ENCODE measurements at places on chromosomes 3 and 15.

- no peak for DNase-seq
These were observed 36.4 kb downstream of the RFTN1 start for GRCh38 chr3:16477056-16477455.

DNA sequence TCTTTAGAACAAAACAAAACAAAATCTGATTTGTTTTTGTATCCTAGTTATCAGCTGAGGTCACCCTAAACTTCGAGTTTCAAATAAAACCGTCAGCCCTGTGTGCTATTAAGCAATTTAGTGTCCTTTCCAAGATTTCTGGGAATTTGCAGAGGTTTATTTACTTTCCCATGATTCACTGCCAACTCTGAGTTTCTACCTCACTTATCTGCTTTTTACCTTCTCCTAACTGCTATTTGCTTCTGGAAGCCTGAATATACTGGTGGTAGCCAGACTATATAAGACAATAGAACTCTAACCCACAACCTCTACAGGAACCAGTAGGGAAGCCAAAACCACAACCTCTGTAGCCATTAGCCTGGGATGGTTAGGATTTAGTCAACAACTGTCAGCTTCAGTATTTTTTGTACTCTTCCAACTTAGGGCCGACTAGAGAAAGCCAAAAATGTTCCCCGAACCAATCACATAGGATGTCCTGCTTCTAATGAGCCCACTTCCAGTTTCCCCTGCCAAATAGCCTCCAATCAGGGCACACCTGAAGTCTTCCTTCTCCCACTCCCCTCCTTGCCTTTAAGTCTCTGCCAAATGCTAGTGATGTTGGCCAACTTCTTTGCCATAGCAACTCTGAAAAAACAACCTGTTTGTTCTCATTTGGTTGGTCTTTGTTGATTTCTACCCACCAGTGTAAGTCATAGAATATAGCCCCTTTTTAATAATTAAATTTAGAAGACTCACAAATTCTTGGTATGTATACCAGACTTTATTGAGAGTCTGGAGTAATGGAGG is 273.1 kb downstream of the ULK4 start:
- no peak for DNase-seq

GRCh38 chr3:124316034-124316287 is 324.0 kb upstream of the ROPN1 start:
- no peak for DNase-seq

DNA sequence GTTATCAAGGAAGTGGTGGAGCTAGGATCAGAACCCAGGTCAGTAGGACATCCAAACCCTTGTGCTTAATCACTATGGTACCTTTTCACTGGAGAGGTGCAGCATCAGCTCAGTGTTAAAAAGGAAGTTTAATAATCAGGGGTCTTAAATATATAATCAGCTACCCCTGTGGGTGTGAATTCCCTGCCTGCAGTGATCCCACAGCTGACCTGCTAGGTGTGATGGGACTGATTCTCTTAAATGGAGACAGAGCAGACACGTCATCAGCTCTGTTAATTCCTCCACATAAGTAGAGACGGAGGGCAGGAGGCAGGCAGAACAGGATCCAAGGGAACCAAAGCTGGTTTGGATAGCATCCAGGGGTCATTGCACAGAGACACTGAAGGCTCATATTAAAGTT is 154.1 kb upstream of the CRBN start:
- no peak for DNase-seq

DNA sequence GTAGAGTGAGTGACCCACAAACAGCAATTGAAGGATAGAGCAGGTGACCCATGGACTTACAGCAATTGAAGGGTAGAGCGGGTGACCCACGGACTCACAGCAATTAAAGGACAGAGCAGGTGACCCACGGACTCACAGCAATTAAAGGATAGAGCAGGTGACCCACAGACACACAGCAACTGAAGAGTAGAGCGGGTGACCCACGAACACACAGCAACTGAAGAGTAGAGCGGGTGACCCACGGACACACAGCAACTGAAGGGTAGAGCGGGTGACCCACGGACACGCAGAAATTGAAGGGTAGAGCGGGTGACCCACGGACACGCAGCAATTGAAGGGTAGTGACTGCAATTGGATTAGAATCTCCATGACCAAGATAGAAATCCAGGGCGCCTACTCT is 9.8 kb upstream of the TNK2 start:
- no peak for DNase-seq

DNA sequence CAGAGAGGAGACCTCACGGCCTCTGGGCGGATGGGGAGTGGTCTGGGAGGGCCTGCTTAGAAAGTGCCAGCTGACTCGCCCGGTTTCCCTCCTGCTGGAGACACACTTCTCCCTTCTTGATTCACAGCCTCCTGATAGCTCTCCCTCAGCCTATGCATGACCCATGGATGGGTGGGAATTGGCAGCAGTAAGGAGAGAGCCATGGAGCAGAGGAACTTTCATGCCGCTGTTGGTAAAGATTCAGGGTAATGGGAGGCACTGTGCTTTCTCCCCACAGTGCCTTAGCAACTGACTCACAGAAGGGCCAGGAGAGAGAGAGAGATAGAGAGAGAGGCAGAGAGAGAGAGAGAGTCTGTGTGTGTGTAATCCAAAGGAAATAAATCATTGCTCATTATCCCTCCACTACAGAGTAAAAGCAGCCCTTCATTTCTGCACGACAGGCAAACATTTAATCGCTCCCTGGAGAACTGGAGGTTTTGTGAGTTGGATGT is 82.8 kb downstream of the SEMA5B start:
- peak; percentile 24 for DNase-seq

DNA sequence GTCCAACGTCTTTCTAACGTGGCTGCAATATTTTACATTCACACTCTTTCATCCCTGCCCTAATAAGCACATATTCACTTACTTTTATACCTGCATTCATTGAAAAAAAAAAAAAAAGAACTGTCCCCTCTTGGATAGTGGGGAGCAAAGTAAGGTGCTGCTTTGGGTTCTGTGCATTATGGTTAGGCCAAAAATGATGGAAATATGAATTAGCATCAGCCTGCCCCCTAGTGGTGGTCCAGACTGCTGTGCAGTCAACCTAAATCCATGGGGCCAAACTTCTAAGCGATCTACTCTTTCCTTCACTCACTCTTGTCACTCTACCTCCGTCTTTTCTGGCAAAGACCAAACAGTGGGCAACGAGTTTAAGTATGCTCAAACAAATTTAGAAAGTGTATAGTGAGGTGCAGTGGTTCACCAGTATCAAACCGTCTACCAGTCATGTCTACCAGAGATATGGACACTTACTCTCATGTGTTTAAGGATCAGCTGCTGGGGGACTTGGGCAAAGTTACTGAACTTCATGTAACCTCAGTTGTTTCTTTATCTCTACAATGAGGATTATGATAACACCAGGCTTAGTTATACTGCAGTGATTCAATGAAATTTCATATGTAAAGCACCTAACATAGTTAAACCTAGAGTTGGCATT is 61.5 kb upstream of the GRM7 start:
- no peak for DNase-seq

DNA sequence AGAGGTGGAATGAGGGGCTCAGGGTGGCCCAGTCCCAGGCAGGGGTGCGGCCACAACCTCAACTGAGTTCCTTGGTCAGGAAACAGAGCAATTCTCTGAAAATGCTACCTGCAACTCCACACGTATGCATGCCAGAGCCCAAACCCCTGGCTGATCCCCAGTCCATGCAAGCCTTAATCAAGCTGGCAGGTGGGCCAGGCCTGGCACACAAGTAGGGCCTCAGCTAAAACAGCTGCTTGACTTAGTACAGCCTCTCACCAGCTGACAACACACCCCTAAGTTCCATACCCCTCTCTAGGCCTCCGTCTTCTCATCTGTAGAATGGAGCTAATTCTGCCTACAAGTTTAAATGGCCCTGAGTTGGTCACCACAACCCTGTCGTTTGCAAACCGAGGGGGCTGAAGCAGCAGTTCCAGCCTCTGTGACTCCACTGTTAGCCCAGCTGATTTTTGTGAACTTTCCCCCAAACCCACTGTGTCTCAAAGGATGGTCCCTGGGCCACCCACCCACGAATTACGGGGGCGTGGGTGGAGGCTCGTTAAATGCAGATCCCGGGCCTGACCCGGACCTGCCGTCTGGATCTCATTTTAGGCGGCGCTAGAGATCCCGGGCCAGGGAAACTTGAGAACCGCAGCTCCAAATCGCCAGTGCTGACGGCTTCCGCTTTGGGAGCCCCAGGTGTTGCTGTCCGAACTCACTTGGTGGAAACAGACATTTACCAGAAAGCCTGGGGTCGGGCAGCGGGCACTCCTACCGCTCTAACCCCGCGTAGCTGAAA is 927 bp downstream of the CHDH start:
- DNase-seq = no peak

DNA sequence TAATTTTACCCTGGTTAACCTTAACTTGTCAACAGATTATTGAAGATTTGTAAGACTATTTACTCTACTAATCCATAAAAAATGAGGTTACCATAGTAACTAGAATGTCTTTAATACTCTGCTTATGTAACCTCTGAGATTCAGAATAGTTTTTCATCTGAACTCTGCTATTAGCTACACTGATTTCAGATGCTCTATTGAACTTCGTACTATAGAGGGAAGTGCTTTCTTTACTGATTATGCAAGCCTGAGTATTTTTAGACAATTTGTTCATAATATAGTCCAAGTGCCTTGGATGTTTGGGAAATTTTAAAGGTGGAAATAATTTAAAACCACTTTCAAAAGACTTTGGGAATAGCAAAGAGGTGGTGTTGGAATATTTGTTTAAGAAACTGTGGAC is 107.9 kb upstream of the GBE1 start:
- DNase-seq = no peak

GRCh38 chr3:38264779-38265178 is 833 bp upstream of the SLC22A13 start:
- no peak for DNase-seq

GRCh38 chr3:194218646-194219453 is 82.9 kb downstream of the HES1 start:
- no peak for DNase-seq

DNA sequence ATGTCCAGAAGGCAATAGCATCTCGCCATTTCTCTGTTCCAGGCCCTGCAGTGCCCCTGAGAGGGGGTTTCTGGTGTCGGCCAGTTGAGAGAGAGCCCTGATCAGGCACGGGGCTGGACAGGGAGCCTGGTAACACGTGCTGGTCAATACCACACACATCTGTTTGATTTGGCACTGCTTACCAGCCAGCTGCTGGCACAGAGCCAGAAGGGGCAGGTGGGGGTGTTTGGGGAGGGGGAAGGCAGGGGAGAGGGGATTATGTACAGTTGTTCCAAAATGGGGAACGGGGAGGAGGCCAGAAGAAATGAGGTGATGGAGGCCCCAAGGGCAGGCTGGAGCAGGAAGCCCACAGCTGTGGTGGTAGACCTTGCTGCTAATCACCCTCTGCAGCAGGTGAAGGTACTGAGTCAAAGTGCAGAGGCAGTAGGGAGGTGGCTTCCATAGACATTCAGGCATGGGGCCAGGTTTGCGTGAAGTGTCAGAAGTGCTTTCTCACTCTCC is 153.5 kb upstream of the LPP start:
- DNase-seq = no peak

DNA sequence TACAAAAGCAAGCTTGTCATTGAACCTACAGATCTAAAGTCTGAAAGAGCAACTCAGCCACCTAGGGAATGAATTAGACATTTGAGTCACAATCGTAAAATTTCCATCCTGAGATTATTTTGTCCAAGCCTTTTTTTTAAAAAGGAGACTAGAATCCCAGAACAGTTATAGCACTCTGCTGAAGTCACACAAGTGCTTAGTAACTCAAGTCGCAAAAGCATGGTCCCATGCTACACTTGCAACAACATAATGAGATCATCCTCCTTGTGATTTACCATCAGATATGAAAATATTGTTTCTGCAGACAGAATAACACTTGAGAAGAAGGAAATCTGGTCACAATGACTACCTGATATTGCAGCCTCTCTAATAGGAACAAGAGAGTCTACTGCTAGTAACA is 106.7 kb downstream of the ZIC4 start:
- no peak for DNase-seq

GRCh38 chr3:46208167-46208704 is at the start of gene CCR1:
CCR1 (minus strand) TSS chr3:46208313; CDS start chr3:46204313, 4,000 bp downstream.
- DNase-seq = no peak

- no peak for DNase-seq
These were observed 16.0 kb downstream of the MUC13 start for GRCh38 chr3:124918524-124918923.

- DNase-seq = no peak
These were observed 770.1 kb downstream of the AGBL1 start for GRCh38 chr15:86849558-86850285.

DNA sequence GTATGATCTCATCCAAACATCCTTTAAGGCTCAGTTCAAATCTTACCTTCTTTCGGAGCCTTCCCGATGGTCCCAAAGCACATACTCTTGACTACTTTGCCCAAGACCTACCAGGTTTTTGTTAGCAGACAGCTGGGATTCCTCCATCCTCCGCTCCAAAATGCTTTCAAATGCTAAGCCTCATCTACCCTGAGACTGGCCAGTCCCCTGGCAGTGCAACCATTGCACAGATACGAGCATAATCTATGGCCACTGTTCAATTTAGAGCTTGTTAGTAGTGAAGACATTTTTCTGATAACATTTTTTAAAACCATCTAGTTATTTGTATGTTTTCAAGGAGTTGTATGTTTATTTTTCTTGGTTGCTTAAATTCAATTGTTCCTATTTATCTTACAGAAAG is 264.4 kb upstream of the NR2F2 start:
- no peak for DNase-seq

- DNase-seq = no peak
These were observed 2.1 kb upstream of the ISY1 start for GRCh38 chr3:129162729-129163579.

- no peak for DNase-seq
These were observed 31.2 kb downstream of the DPH6 start for GRCh38 chr15:35514759-35515158.

DNA sequence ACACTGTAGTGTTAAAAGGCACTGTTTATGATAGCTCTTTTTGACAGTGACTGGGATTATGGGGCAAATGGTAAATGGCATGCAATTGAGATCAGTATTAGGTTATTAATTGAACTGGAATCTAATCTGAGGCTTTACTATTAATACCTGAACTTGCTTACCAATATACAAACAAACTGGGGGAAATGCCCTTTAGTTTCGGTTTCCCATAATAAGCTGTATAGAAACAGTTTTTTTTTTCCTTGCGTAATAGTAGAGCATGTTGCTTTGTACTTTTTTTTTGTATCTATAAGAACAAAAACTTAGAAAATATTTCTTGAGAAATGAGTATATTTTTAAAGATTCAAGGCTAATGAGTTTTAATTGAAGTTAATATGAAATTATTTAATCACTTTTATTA is 95.0 kb downstream of the FNDC3B start:
- no peak for DNase-seq

- DNase-seq = no peak
These were observed 80.2 kb downstream of the FMN1 start for GRCh38 chr15:33114374-33114717.

- DNase-seq = no peak
These were observed 23.9 kb upstream of the MOBP start for GRCh38 chr3:39443530-39443929.
